ENCODE measurements at places on chromosomes 5 and 9.

DNA sequence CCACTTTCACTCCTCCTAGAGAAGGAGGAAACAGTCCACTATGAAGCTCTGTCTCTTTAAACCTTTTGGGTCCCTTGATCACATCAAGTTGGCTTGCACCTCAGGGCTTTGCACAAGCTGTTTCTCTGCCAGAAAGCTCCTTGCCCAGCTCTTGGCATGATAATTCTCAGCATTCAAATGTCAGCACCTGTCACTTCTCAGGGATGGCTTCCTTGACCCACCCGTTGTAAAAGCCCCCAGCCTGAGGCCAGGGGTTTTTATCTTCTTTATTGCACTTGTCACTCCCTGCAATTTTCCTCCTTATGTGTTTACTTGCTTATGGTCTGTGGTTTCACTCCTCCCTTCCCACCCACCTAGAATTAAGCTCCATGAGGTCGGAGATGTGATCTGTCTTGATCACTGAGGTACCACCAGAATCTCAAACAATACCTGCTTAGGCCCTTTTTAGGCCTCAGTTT, 200.7 kb upstream of the TBC1D2 start:
- no peak for DNase-seq

DNA sequence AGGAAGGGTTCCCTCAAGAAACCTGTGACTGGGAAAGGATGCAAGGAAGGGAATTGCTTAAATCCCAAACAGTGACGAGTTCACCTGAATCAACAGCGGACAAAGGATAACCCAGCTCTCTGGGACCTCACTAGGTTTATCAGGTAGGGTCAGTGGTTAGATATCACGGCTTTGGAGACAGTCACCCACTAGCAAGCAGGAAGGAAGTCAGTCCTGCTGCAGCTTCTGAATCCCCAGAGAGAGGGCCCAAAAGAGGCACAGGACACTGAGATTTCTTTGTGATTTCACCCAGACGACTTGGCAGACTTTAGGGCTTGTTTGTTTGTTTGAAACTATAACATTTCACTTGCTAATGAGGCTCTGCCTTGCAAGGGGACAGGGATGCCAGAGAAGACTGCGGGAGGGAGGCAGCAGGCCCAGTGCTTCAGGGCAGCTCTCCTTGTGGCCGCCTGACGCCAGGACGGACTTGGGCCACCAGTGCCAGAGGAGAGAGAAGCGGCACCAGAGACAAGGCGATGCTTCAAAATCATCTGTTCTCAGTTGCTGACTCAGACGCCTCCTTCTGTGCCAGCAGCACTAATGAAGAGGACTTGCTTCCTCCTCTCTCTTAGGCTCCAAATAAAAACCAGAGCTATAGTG, 275.6 kb upstream of the SLC30A5 start:
- no peak for DNase-seq

DNA sequence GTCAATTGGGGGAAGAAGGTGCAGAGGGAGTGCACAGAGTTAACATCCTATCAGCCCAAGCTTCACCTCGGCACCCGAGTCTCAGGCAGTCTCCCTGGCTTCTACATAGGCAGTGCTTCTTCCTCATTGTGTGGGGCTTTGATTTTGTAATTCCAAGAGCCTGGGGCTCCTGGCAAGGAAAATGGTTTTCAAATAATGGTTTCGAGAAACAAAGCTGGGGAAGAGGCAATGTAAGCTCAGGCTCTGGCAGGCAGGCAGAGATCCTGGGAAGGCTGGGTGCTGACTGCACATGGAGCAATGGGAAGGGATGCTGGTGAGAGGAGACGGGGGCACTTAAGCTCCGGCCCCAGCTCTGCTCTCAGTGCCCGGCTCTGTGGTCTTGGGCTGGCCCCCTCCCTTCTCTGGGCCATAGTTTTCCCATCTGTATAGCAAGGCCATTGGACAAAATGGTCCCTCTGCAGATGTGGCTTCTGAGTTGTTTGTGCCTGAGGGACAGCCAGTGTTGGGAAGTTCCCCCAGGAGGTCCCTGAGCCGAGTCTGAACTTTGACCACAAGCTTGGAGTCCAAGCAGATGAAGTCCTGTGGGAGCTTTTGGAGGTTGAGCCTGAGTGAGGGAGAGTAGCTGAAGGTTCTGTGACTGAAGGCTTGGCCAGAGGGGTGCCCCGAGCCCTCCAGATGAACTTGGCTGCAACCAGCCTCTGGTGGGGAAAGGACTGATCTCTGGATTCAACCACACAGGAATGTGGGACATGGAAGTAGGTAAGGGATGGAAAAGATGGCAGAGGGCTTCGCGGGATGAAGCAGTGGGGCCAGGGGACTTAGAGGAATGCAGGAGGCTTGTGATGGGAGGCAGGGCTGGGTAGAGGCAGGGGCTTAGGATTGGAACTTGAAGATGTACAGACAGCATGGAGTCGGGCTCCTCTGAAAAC, 28.5 kb upstream of the IL17B start:
- DNase-seq, result no peak

DNA sequence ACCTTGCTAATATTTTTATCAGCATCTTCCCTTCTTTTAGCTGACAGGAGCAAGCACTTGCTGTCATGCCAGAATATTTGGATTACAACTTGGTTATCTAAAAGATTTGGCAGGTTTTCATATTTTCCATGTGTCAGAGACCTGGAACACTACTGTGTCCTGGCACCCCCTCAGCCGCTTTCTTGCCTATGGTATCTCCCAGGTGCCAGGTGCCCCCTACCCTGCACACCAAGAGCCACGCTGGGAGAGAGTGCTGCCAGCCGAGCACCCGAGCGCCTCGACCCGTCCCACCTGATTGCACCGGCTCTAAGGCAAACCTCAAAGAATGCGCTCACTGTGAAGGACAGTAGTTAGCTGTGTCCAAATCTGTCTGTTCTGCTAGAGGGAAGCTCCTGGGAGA, 84.8 kb downstream of the GTF3C4 start:
- no peak for DNase-seq

GRCh38 chr5:127595484-127596368, 53.2 kb upstream of the CTXN3 start:
- DNase-seq, result no peak

GRCh38 chr5:139636975-139637408, 11.2 kb upstream of the CXXC5 start:
- no peak for DNase-seq

GRCh38 chr5:109921735-109922380, 232.1 kb downstream of the MAN2A1 start:
- no peak for DNase-seq

DNA sequence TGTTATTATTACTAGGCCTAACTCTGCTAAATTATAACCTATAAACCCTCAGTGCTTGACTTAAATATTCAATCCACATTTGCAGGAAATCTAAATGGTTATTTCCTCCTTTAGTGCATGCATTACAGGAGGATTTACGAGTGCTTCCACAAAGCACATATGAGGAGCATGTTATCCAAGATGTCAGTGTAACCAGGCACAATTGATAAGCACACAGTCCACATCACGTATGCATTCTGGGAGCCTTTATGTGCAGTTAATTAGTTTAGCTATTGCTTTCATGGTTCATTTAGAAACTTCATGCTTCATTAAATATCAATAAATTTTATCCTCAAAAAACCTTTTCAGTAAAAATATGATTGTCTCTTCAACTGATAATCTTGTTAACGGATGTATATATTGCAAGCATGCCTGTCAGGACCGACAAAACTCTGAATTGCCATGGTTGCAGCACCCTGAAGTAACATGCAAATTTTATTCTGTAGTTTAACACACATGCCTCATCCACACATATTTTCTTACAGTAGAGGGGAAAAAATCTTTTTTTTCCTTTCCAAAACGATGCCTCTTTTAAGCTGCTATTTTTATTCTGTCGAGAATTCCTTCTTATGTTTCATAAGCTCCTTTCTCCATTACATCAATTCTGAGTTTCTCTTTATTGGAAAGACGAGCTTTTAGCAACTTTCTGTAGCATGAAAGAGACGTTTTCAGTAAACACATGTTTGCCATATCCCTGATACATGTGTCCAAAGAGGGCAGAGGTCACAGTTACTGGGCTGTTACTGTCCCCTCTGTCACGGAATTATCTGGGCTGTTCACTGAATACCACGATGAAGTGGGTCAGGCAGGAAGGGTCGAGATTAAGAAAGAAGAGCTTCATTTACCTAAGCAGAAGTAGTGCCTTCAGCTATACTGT, 142.0 kb downstream of the GLIS3 start:
- no peak for DNase-seq

- DNase-seq, result peak; percentile 60
Observed at GRCh38 chr5:62701036-62701435, 122.4 kb downstream of the LRRC70 start.

- no peak for DNase-seq
Observed at GRCh38 chr9:129145841-129146292, 32.2 kb downstream of the IER5L start.

- DNase-seq, result no peak
Observed at GRCh38 chr5:88879724-88880123, 3.3 kb downstream of the MEF2C start.

DNA sequence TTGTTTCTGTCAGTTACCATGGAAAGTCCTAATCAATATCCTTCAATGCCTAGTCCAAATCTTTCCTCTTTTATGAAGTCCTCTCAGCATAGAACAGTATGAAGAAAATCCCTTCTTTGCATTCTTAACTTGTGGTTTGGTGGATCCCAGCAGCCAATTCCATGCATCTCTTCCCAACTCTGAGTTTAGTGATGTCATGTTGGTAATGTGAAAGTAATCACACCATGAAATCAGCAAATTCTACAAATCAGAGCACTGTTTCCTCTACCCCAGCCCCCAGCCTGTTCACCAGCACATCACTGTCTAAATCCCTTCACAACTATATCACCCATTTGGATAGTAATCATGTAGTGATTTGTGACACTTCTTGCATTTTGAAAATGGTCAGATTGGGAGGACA, 4.7 kb upstream of the C1QTNF2 start:
- DNase-seq, result no peak

DNA sequence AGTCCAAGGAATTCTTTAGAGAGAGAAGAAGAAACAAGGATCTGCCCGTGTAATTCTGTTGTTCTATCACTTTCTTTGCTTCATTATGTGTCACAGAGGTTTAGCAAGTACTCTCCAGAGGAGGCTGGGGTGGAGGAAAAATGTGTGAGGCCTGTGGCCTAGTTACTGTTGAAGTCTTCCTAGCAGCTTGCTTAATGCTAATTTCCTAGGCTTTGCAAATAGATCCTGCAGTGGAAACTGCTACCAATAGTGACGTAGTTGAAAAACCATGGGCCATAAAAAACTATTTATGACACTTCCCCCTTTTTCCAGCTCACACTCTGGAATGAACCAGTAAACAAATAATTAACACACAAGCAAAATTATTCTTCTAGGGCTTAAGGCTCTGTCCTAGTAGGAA, 27.0 kb upstream of the C9orf72 start:
- peak; percentile 87 for DNase-seq

GRCh38 chr9:109771796-109772531, 8.0 kb upstream of the PALM2AKAP2 start:
- no peak for DNase-seq

- DNase-seq, result no peak
Observed at GRCh38 chr5:87137283-87137682, 130.4 kb upstream of the RASA1 start.

DNA sequence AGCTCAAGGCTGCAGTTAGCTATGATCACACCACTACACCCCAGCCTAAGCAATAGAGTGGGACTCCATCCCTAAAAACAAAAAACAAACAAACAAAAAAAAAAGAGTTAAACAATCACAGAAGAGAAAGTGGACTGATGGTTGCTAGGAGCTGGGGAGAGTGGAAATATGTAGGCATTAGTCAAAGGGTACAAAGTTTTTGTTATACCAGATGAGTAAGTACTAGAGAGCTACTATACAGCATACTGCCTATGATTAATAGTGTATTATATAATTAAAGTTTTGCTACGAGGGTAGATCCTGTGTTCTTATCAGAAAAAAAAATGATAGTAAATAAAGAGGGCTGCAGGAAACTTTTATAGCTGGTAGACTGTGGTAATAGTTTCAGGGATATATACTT, 538.6 kb downstream of the ELAVL2 start:
- no peak for DNase-seq

DNA sequence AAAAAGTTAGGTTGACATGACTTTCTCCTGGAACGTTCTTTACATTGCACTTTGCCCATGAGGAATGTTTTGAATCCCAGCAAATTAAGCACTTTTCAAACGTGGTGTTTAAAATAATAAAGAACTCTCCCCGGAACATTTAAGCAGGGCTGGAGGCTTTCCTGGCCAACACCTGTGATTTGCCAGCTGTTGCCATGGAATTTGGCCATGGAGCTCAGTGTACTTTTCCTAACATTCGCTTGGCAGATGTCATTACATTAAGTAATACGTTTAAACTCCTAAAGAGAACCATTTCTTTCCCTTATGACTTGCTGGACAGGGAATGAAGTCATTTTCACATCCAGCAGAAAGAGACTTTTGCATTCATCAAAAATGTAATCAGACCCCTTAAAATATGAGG, 146.1 kb downstream of the GAS1 start:
- DNase-seq, result no peak

- DNase-seq, result no peak
Observed at GRCh38 chr9:96048956-96049831, 173.7 kb downstream of the ERCC6L2 start.

- no peak for DNase-seq
Observed at GRCh38 chr9:137226338-137227053, 806 bp upstream of the RNF224 start.

DNA sequence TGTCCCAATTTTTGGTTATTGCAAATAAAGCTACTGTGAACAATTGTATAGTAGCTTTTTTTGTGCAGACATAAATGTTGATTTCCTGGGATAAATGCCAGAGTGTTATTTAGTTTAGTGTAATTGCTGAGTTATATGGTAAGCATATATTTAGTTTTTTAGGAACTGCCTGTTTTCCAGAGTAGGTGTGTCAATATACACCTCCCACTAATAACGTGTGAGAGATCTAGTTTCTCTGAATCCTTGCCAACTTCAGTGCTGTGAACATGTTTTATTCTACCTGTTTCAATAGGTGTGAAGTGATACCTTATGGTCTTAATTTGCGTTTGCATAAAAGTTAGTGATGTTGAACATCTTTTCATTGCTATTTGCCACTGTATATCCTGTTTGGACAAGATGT, 9.1 kb upstream of the OR2S2 start:
- DNase-seq, result no peak

- no peak for DNase-seq
Observed at GRCh38 chr9:125302241-125302640, 40.6 kb downstream of the GAPVD1 start.

GRCh38 chr5:9098990-9099389, 446.9 kb downstream of the SEMA5A start:
- no peak for DNase-seq

DNA sequence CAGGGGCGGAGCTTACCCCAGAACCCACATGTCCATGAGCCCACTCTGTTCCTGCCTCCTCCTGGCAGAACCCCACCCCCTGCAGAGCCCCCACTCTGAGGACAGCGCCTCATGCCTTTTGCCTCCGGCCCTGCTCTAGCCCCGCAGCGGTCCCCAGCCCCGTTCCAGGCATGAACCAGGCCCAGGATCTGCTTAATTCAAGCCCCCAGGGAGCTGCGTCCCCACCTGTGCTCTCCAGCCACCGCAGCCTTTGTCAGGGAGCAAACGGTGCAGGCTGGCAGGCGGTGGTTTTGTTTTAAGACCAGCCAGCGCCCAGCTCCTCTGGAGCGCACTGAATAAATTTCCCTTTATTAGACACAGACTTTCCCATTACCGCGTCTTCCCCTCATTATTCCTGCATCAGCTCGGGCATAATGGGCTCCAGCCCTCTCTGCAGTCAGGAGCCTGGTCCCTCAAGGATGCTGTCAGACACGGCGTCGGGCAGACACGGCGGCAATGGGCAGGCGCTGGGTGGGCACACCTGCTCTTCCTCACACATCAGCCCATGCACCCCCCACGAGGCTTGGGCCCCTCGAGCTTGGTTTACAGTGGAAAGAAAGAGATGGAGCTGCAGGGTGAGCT, 137.6 kb downstream of the OLFM1 start:
- DNase-seq, result no peak
